ENCODE measurements at places on chromosomes 5 and 9.

- peak; percentile 69 for DNase-seq
These were observed 225.4 kb upstream of the RFX3 start for GRCh38 chr9:3751125-3751758.

DNA sequence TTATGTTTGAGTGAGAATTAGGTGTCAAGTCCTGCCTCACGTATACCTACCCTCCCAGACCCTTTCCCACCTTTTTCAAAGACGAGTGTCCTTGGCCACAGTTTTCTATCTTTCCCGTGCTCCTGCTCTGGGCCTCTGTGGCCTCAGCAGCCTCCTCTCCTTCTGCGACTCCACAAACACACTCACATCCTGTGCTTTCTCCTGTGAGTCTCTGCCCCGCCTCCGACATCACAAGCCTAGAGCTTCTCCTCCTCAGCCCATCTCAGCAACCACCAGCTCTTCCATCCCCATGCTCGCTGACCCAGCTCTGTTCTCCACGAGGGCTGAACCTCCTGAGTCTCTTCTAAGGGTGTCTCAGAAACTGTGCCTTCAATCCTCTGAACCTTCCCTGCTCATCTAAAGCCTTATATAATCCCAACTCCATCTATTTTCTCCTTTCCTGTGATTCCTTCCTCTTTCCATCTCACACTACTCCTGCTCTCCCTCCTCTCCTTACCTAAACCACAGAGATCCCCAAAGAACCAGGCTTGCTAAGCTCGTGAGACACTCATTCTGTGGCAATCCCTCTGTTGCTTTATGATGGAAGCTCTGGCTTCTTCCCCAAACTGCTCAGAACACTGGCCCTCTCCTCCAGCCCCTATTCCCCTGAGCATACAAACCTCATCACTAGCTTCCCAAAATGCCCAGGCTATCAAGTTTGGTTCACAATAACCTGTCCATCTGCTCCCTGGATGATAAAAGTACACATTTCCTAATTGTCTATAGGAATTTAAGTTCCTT is 55.2 kb downstream of the RASEF start:
- no peak for DNase-seq

- DNase-seq: peak; percentile 94
These were observed at the start of gene ST6GALNAC6 for GRCh38 chr9:127899128-127899943. Gene ST6GALNAC6 (minus strand): TSS chr9:127899603. CDS start chr9:127897981, 1,622 bp downstream.

DNA sequence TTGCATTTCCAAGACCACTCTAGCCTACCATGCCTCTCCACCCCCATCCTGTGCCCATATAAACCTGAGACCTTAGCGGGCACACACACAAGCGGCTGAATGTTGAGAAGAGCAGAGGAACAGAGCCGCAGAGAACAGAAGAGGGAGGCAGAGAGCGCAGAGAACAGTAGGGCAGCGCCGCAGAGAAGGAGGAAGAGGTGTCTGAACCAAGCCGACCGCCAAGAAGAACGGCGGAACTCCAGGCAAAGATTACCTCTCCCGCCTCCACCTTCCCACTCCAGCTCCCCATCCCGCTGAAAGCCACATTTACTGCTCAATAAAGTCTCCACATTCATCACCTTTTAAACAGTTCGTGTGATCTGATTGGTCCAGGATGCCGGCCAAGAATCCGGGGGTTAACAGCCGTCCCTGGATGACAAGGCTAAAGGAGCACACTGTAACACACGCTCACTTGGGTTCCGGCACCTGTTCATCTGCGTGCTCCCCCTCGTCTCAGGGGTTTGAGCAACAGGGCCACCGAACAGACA is 33.2 kb downstream of the GRIN3A start:
- DNase-seq: peak; percentile 25

- no peak for DNase-seq
These were observed 2198.1 kb upstream of the WWC1 start for GRCh38 chr5:166093312-166093711.

GRCh38 chr9:88256216-88256615 is 117.9 kb upstream of the SPATA31C2 start:
- no peak for DNase-seq

DNA sequence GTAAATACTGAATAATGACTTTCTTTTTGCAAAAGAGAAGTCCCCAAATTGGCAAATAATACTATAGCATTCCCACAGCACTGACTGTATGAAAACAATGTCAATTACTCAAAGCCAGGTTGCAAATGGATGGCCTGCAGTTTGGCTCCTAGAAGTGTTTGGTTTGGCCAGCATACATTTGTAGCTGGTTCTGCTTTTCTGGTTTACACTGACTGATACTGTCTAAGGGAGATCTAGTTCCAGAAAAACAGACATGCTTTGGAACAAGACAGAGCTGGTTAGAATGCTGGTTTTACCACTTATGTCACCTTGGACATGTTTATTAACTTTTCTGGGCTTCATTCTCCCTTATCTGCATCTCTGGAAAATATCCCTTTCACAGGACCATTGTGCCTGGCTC is 81.5 kb upstream of the TRPM3 start:
- no peak for DNase-seq

DNA sequence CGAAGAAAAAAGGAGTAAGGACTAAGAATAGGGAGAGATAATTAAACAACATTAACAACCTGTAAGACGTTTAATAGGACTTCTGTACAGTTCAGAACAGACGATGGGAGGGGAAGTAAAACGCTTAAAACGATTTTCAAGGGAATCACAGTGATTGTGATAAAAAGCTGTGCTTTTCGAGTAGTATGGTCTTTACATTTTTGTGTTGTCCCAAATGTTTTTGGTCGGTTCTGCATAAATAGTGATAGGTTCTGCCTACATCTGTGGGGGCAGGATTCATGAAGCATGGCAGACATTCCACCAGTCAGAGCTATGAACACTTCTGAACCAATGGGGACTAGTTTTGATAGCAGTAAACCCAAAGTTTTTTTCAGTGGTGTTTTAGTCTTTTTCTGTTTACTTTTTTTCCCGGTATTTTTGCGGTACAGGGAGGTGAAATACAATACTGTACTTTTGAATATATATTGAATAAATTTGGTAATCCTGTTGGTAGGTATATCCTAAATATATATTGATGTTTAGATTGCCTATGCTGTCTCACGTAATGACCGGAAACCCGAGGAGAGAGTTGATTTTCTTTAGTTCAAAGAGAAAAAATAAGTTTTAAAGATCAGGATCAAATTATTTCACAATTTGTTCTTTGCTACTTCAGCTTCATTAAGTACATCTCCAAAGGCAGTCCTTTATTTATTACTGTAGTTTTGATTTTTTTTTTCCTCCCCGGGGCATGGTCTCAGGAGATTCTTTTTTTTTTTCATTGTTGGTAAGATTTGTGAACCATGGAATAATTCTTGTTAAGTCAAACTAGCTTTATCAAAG is 1.3 kb downstream of the ERBIN start:
- peak; percentile 84 for DNase-seq

DNA sequence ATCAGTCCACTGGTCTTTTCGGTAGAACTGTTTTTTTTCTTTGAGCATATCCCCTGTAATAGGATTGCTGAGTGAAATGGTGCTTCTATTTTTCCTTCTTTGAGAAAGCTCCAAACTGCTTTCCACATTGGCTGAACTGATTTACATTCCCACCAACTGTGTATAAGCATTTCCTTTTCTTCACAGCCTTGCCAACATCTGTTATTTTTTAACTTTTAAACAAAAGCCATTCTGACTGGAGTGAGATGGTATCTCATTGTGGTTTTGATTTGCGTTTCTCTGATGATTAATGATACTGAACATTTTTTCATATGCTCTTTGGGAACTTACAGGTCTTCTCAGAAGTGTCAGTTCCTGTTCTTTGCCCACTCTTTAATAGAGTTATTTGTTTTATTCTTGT is 764.7 kb downstream of the MTRR start:
- peak; percentile 64 for DNase-seq

GRCh38 chr9:37001459-37001858 is 32.6 kb downstream of the PAX5 start:
- DNase-seq: peak; percentile 6

DNA sequence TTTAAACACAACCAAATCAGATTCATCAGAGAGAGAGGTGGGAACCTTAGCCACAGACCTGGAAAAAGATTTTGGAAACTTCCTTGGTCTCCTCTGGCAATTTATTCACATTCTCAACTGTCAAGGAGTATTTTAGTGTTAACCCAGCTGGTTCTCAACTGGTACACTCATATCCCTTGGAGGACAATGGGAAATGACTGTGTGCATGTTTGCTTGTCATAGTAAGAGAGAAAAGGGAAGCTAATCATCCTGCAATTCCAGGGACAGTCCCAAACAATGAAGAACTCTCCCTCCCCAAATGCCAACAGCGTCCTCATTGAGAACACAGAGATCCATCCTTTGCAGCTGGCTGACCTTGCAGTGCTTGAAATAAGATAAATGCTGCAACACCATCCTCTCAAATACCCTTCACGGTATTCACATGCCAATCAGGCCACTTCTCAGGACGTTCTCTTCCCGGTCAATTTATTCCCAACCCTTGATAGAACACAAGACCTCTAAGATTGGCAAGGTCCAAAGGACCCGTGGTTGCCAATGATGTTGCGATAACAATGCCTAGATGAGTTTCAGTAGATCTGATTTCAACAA is 75.5 kb downstream of the EPB41L4B start:
- DNase-seq: no peak

Data from adipocyte (in vitro differentiated cells).